Left ventricle myocardium superior (tissue), 1 donor: ENCODE measurements at places on chromosomes 6 and 20.
A peak's percentile ranks its signal among the peaks of the same experiment; 100 is the strongest.

- no peak for DNase-seq
Measured at GRCh38 chr20:25199473-25200260, 4.2 kb downstream of the ENTPD6 start.

DNA sequence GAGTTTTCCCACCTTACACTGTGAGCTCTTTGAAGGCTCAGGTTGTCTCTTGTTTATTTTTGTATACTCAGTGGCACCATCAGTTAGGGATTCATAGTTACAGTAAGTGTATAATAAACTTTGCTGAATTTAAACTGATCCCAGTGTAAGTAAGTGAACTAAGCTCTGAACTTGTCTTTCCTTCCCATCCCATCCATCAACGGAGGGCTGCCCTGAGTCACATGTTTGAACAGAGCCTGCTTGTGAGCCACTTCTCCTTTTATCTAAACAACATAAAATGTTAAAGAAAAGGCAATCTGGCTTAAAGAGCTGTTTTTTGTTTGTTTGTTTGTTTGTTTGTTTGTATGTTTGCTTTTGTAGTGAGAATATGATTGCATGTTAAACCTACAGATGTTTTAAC lies 185.7 kb upstream of the MARCKS start:
- DNase-seq, result no peak

- DNase-seq, result peak; percentile 55
Measured at GRCh38 chr6:151071295-151071694, 168.5 kb upstream of the AKAP12 start.

- DNase-seq, result no peak
Measured at GRCh38 chr6:104603108-104603745, 256.5 kb downstream of the HACE1 start.

- peak; percentile 82 for DNase-seq
Measured at GRCh38 chr20:56439771-56440291, 27.8 kb downstream of the CASS4 start.

DNA sequence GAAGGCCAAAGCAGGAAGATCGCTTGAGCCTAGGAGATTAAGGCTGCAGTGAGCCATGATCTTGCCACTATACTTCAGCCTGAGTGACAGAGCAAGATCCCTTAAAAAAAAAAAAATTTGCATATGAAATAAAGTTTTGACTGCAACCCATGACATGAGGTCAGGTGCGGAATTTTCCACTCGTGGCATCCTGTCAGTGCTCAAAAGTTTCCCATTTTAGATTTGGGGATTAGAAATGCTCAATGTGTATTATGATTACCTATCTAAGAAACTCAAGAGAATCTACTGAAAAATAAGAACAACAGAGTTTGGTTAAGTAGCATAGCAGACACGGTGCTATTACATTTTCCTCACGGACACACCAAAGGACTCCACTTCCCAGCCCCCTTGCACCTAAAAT lies 11.7 kb downstream of the SLC23A2 start:
- DNase-seq, result no peak

- DNase-seq, result no peak
Measured at GRCh38 chr6:113039005-113039404, 691.9 kb downstream of the RFPL4B start.

GRCh38 chr6:117463762-117464665 lies 18.5 kb upstream of the DCBLD1 start:
- DNase-seq, result no peak

GRCh38 chr6:68328156-68328555 lies 306.9 kb upstream of the ADGRB3 start:
- DNase-seq, result no peak

DNA sequence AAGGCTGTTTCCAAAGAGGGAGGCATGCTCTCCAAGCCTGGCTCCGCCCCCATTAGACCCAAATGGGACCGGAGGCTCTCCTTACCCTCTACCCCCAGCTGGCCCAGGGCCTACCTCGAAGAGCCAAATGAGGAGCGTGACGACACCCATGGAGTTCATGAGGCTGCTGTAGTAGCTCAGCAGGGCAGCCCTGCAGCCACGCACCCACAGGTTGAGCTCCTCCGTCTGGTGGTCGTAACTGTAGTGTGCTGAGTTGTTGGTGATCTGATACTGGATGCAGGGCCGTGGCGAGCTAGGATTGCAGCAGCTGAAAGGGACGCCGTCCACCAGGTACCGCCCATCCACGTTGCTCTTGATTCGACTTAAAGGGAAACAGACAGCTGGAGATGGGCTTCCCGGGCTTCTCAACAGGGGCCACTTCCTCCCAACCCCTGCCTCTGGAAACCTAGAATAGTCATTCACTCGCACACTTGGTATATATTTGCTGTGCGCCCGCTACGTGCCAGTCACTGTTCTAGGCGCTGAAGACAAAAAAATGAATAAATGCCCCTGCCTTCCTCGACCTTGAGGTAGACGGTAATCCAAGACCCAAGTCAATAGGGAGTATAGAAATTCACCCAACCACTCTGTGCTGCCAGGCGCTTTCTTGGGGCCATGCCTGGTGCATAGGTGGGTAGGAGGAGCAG lies 18.0 kb downstream of the PRPH2 start:
- DNase-seq, result peak; percentile 52

- no peak for DNase-seq
Measured at GRCh38 chr6:1705183-1705582, 95.5 kb downstream of the FOXC1 start.

GRCh38 chr6:104357928-104358327 lies 501.8 kb downstream of the HACE1 start:
- DNase-seq, result no peak

DNA sequence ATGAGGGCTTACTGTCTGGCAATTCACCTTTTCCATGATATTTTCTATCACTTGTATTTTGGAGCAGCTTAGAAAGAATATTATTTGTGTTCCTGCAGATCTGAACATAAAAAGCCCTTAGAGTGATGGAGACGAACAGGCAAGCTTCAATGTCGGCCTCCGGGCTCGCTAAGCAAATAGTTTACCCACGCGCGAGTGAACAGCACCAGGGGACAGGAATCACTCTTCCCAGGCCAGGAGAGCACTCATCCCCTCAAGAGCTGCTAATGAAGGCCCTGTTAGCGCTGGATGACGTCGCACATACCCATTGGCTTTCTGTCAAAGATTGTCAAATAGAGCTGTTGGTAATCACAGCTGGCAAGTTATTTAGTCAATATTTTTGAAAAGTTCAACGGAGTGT lies 395.7 kb downstream of the ZFAND3 start:
- DNase-seq, result no peak

- no peak for DNase-seq
Measured at GRCh38 chr6:53318429-53318828, 30.3 kb downstream of the ELOVL5 start.

DNA sequence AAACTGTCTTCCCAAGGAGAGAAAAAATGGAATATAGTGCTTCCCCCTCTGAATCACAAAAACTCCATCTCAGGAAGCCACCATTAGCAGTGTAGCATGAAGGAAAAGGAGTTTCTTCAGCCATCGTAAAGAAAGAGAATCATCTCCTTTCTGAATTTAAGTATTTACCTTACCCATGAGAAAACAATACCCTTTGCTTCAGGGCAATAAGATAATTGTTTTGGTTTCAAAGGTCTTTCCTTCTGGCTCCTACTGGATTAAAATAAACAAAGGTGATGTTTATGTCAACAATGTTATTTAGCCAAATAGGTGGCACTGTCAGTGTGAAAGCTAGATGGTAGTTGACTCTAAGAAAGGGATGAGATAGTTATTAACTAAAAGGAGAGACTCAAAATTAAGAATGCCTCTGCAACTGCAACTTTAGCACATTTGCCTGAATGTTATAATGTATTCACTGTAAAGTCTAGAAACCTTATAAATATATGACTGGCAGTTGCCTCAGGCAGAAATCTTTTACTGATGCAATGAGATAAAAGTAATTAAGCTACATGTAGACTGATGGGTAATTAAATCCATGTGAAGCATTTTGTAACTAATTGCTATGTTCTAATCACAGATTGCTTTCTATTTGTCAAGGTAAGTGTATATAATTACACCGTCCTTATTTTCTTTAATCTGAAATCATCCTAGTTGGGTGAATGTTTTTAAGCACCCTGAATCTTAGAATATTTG lies 399.0 kb downstream of the CDKAL1 start:
- DNase-seq, result no peak

GRCh38 chr6:50891290-50891689 lies 72.6 kb downstream of the TFAP2B start:
- DNase-seq, result no peak

DNA sequence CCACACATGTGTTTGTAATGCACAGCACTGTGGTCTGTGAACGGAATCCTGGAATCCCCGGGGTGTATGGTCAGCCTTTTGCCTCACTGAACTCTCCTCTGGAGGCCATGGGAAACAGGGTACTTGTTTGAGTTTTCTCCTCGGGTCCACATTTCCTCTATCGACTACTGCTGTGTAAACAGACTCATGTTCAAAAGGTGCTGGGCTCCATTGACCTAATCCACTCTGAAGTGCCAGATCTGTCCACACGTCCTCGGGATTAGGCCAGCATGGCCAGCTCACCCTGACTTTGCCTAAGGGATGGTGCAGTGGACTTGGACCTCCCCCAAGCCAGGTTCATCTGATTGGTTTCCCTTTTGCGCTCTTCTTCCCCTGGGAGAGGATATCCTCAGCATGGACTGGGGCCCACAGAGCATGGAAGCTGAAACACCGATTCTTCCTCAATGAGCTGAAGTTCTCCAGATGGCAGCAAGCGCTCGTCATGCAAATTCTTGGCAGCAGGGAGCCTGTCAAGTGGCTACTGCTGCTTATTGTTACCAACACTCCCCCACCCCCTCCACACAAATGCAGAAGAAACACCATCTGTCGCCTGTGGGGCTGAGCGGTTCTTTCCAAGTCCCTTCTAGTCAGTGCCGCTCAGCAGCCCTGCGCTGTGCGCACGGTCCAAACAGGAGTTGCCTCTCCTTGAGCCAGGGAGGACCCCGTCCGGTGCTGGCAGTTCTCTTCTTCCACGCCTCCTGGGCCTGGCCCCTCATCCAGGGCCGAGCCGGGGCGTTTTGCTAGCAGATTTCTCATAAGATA lies 292.6 kb upstream of the MARCKS start:
- DNase-seq, result peak; percentile 88

GRCh38 chr20:63495741-63496595 lies 2.9 kb downstream of the EEF1A2 start:
- DNase-seq, result peak; percentile 82

GRCh38 chr6:139955366-139956155 lies 581.1 kb upstream of the CITED2 start:
- no peak for DNase-seq

DNA sequence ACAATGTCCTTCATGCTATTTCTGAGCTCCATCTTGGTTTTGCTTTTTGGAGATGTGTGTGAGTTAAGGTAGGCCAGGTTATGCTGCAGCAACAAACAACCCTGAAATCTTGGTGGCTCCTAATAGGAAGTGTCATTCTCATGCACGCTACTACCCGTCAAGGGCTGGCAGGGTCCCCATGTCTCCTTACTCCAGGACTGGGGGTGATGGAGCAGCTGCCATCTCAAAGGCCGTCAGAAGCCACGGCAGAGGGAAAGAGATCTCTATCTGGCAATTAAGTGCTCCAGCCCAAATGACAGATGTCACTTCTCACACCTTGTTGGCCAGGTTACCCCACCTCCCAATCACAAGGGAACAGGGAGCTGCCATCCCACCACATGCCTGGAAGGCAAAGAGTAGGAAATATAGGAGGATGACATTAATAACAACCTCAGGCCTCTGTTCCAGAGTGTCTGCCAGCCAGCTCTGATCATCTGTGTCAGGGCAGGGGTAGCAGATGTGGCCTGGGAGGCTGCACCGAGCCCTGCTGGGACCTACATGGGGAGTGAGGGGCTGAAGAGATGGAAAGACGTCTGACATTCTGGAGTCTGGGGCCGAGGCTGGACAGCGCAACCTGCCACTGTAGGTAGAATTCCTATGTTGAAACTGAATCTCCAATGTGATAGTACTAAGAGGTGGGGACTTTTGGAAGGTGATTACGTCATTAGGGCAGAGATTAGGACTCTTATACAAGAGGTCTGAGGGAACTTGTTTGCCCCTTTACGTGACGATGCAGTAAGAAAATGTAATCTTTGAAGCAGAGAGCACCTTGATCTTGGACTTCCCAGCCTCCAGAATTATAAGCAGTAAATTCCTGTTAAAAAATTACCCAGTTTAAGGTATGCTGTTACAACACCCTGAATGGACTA lies 4.8 kb upstream of the SDCBP2 start:
- no peak for DNase-seq

GRCh38 chr6:163014736-163015135 lies 287.0 kb downstream of the PACRG start:
- DNase-seq, result no peak

GRCh38 chr6:12289365-12289919 lies 719 bp upstream of the EDN1 start:
- DNase-seq, result no peak
